GDM1 (cell line): ENCODE measurements at places on chromosomes 13 and 19.

DNA sequence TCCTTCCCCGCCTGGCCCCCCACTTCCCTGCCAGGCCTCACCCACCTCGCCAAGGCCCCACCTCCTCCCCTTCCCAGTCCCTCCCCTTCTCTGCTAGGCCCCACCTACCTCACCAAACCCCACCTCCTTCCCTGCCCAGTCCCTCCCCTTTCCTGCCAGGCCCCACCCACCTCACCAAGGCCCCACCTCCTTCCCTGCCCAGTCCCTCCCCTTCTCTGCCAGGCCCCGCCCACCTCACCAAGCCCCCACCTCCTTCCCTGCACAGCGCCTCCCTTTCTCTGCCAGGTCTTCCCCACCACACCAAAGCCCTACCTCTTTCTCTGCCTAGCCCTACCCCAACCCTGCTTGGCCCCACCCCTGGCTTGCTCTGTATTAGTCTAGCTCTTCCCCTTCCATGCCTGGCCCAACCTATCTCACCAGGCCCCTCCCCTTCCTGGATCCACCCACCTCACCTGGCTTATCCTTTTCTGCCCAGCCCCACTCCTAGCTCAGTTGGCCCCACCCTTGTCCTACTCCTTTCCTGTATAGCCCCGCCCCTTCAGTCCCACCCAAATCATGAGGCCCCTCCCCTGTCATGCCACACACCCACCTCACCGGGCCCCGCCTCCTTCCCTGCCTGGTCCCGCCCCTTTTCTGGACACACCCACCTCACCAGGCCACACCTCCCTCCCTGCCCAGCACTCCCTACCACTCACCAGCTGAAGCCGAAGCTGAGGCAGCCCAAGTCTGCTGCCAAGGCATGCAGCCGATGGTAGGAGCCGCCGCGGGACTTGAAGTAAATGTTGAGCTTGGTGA lies 16.2 kb downstream of the CERS1 start:
- DNase-seq: peak; percentile 30

DNA sequence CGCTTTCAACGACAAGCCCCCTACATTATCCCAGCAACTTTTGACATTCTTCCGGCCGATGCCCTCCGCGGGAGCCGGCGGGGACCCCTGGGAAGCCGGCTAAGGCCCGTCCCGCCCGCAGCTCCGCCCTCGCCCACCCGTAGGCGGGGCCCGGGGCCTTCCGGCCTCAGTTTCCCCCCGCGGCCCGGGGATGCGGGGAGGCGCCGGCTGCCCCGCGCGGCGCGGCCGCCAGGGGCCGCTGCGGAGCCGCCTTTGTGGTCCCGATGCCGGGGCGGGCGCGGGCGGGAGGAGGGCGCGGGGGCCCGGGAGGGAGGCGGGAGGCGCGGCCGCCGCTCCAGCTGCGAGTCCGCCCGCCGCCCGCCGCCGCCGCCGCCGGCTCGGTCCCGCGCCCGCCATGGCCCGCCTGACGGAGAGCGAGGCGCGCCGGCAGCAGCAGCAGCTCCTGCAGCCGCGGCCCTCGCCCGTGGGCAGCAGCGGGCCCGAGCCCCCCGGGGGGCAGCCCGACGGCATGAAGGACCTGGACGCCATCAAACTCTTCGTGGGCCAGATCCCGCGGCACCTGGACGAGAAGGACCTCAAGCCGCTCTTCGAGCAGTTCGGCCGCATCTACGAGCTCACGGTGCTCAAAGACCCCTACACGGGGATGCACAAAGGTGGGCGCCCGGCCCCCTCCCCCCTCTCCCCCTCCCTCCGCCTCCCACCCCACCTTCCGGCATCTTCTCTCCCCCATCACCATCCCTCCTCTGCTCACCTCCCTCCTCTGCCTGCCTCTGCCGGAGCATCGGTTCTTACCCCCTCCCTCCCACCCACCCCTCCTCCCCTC lies at the start of gene CELF5:
TSS of gene CELF5 (plus strand) at position 316 of the 823 bp plus-strand sequence. CDS start at position 395, 79 bp downstream.
- no peak for DNase-seq

GRCh38 chr19:15468675-15469512 lies 4.5 kb upstream of the RASAL3 start:
- DNase-seq: peak; percentile 22

DNA sequence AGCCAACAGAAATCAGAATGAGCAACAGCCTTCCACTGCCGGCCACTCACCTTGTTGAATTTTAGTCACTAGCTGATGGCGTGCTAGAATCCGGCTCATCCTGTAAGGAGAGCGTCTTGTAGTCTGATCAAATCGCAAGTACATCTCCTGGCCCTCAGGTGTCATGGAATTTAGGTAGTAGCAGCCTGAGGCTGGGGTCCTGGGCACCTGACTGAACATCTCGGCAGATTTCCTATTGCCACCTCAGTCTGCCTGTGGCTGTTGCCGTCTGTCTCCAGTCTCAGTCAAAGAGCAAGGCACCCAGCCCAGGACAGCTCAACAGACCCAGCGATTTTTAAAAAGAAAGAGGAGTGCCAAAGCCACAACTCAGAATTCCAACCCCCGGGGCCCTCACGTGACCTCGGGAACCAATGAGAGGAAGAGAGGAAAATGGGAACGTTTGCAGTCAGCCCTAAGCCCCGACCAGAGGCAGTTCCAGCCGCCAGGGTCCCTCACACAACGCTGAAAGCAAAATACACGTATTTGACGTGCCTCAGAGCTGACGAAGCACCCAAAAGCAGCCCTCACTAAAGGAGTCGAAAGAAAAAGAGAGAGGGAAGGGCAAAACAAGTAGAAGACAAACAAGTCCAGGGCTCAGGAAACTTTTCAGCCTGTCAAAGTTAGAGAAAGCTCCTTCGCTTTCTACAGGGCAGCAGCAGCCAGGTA lies at the start of gene STARD13:
TSS of gene STARD13 (minus strand) at position 336 of the 705 bp plus-strand sequence. CDS start at position 219, 117 bp downstream.
- DNase-seq: no peak

DNA sequence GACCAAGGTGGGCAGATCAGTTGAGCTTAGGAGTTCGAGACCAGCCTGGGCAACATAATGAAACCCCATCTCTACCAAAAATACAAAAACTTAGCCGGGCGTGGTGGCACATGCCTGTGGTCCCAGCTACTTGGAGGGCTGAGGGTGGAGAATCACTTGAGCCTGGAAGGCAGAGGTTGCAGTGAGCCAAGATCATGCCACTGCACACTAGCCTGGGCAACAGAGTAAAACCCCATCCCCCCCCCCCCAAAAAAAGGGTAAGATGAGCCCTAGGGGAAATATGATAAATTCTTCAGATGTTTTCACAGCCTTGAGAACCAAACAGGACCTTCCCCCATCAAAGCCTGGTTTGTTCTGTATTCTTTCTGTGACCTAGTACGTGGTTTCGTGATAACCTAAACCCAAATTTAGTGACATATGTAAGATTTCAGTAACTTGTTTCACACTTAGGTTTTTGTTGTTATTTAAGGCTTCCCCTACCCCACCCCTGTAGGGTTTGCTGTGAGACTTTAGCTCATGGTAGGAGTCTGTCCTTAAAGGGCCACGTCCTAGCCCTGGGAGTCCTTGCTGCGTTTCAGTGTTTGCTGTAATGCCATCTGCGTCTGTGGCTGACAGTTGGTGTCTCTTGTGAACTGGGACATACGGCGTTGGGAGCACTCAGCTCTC lies 49.6 kb downstream of the MYO9B start:
- DNase-seq: peak; percentile 48

- DNase-seq: peak; percentile 54
These were observed 58.7 kb upstream of the KLF5 start for GRCh38 chr13:73000027-73000674.
